ENCODE measurements at places on chromosomes 16 and 17. TPM values are rescaled to one million over a fixed set of nuclear protein-coding genes. Genes with fewer than 3 reads are reported as not detected.

The CCDC200 gene
- total RNA-seq = not detected

The HS3ST6 gene
- total RNA-seq = not detected

The ZG16B gene
- not detected for total RNA-seq

The C16orf96 gene
- not detected for total RNA-seq

The TMEM204 gene
- 34.3 TPM for total RNA-seq

The AMFR gene
- 127 TPM for total RNA-seq

The DHRS7C gene
- not detected for total RNA-seq

The JPH3 gene
- not detected for total RNA-seq

The KRT36 gene
- not detected for total RNA-seq

The NPIPB9 gene
- not detected for total RNA-seq

The FBXW10 gene
- not detected for total RNA-seq

The RPUSD1 gene
- 33.5 TPM for total RNA-seq

The JUP gene
- 54.1 TPM for total RNA-seq

The SLC52A1 gene
- 0.18 TPM for total RNA-seq

The SLC6A4 gene
- 56.9 TPM for total RNA-seq

The NDUFAB1 gene
- 86.8 TPM for total RNA-seq

The LGALS9B gene
- total RNA-seq = not detected

The SRCAP gene
- total RNA-seq = 13.1 TPM

The ITGAX gene
- not detected for total RNA-seq

The HIC1 gene
- total RNA-seq = 39.5 TPM

The ACBD4 gene
- total RNA-seq = 10.7 TPM

The HSPB9 gene
- total RNA-seq = not detected

The MRPS34 gene
- total RNA-seq = 84.4 TPM

The PSMB3 gene
- total RNA-seq = 158 TPM

The CCT6B gene
- total RNA-seq = 2.4 TPM

The KSR1 gene
- 16.6 TPM for total RNA-seq

The HBA2 gene
- not detected for total RNA-seq

The RAB11FIP4 gene
- total RNA-seq = under 0.01 TPM

The TMEM220 gene
- 2.3 TPM for total RNA-seq

The WSCD1 gene
- total RNA-seq = 0.72 TPM

The ABCC11 gene
- not detected for total RNA-seq

The ZNF594 gene
- total RNA-seq = 3.1 TPM

The PRAC2 gene
- total RNA-seq = not detected

The CETP gene
- total RNA-seq = not detected

The GABARAPL2 gene
- 51.8 TPM for total RNA-seq

The ASGR1 gene
- total RNA-seq = 1.1 TPM

The RHBDL3 gene
- total RNA-seq = not detected

The SYNGR3 gene
- total RNA-seq = 6.6 TPM

The ARHGAP27 gene
- 2.0 TPM for total RNA-seq

The OR4D1 gene
- not detected for total RNA-seq

The SOX9 gene
- total RNA-seq = 36.3 TPM

The ALOX12 gene
- not detected for total RNA-seq

The LAT gene
- 0.49 TPM for total RNA-seq

The SNF8 gene
- 145 TPM for total RNA-seq

The ZNF319 gene
- total RNA-seq = 2.5 TPM

The UNC45B gene
- total RNA-seq = not detected

The C16orf74 gene
- total RNA-seq = 7.9 TPM

The TM4SF5 gene
- total RNA-seq = not detected

The KRTAP4-16 gene
- not detected for total RNA-seq

The LYRM1 gene
- 29.8 TPM for total RNA-seq

The SLC16A6 gene
- not detected for total RNA-seq

The HS3ST3A1 gene
- total RNA-seq = 2.6 TPM

The SLC7A5 gene
- 61.9 TPM for total RNA-seq

The USH1G gene
- total RNA-seq = not detected

The COPRS gene
- 32.3 TPM for total RNA-seq

The DPH1 gene
- 23.6 TPM for total RNA-seq

The FA2H gene
- not detected for total RNA-seq

The PRRT2 gene
- 0.16 TPM for total RNA-seq

The SMG6 gene
- 55.1 TPM for total RNA-seq

The GPR179 gene
- not detected for total RNA-seq

Measured in cardiac atrium fibroblast (primary cell).